ENCODE measurements at places on chromosomes 12 and 14.

- no peak for DNase-seq
Measured at GRCh38 chr14:77036484-77037214, 8.1 kb upstream of the IRF2BPL start.

GRCh38 chr14:64434528-64434927 lies 30.8 kb upstream of the AKAP5 start:
- DNase-seq = no peak

DNA sequence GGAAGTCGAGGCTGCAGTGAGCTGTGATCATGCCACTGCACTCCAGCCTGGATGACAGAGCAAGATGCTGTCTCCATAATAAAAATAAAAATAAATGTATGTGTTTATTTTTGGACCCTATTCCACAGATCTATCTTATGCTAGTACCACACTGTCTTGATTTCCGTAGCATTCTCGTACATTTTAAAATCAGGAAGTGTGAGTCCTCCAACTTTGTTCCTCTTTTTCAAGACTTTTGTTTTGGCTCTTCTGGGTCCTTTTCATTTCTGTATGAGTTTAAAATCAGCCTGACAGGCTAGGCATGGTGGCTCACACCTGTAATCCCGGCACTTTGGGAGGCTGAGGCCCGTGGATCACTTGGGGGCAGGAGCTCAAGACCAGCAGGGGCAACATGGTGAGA lies 25.8 kb downstream of the DAO start:
- no peak for DNase-seq

GRCh38 chr12:52353766-52354165 lies 13.5 kb downstream of the KRT85 start:
- DNase-seq = no peak

GRCh38 chr12:87847147-87847546 lies 182.1 kb downstream of the C12orf50 start:
- DNase-seq = no peak

GRCh38 chr14:72483311-72483710 lies 410.6 kb downstream of the DPF3 start:
- DNase-seq = no peak

GRCh38 chr12:130514149-130514551 lies 176.5 kb downstream of the PIWIL1 start:
- no peak for DNase-seq

DNA sequence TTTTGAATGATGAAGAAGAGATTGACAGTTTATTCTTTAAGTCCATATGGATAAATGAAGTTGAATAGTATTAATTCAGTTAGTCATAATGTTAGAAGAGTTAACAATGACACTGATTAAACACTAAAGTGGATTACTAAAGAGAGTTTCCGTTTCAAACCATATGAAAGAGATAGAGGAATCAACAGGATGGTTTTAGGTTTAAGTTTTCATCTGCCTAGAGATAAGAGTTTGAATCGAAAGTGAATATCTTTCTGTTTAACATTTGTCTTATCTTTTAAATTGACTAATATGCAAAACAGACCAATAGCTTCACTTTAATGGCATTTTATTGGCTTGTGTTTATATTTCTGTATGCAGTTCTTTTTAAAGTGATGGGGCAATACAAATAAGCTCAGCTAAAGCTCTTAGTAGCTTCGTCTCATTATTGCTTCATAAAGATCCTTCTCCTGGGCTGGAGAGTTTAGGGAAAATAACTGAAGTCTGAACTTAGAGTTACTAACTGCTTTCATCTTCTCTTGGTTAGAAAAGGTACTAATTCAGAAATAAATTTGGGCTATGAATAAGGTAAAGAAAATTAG lies 66.0 kb downstream of the MIPOL1 start:
- no peak for DNase-seq

DNA sequence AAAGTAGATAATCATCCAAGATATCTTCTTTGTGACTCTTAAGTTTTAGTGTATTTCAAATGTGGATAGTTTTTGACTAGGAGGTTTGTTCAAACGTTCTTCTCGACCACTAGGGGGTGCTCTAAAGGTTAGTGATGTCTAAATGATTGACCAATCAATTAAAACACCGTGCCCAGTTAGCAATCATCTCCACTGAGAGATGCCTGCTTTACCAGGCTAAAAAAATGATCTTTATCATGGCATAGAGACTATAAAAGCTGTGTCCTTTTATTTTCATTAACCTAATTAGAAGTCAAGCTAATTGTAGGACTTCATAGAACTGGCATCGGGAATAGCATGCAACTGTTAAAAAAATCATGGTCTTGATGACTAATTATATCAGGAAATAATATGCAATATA lies 153.9 kb downstream of the PRKCH start:
- no peak for DNase-seq

GRCh38 chr12:70635755-70636154 lies 1.5 kb downstream of the PTPRB start:
- no peak for DNase-seq

DNA sequence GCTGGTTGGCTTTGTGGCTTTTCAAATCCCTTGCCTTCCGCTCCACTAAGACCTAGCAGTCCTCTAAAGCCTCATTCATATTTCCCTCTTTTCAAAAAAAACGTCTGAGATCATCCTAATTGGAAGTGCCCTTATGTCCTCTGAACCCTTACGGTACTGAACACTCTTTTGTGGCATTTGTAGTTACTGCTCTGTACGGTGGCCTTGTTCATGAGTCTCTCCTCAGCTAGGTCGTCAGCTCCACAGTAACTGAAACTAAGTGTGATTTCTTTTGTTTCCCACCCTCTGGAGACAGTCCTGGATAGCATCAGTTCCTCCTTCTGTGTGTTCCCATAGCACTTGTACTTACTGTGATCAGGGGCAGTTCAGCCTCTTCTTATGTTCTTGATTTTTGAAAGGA lies 49.7 kb downstream of the DAAM1 start:
- DNase-seq = no peak

DNA sequence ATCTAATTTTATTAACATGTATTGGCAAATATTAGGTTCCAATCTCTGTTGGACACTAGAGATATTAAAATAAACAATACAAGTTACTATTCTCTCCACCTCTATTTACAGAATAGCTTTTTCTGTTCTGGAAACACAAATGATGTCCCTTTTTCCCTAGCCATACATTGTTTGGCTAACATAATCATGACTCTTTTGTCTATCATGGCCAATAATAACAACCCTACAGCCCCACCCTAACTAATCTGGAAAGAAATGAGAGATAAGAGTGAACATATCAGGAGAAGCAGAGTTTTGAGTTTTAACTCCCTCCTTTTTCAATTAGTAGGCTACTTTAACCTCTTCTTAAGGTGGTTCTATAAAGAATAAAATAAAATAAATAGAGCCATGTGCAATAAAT lies 40.2 kb downstream of the RASSF9 start:
- DNase-seq = no peak

GRCh38 chr12:47082796-47083621 lies 3.2 kb upstream of the AMIGO2 start:
- DNase-seq = no peak

DNA sequence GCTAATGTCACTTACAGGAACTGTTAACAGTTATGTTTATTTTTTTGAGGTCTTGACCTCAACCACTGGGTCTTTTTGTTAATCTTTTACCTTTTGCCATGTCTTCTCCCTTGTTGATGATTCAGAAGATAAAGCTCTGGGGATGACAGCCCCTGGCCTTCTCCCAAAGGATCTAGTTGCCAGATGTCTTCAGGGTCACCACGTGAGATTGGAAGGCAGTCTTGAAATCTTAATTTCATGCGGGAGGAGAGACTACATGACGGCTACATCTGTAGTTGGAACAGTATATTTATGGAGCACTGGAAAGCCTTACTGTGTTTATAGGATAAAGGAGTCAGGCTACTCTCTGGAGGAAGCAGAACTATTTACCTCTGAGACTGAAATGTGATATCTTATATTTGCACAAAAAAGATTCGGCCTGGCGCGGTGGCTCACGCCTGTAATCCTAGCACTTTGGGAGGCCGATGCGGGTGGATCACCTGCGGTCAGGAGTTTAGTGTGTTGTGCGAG lies 5.6 kb downstream of the MLEC start:
- DNase-seq = no peak

- DNase-seq = no peak
Measured at GRCh38 chr14:95268350-95268749, 51.4 kb downstream of the CLMN start.

DNA sequence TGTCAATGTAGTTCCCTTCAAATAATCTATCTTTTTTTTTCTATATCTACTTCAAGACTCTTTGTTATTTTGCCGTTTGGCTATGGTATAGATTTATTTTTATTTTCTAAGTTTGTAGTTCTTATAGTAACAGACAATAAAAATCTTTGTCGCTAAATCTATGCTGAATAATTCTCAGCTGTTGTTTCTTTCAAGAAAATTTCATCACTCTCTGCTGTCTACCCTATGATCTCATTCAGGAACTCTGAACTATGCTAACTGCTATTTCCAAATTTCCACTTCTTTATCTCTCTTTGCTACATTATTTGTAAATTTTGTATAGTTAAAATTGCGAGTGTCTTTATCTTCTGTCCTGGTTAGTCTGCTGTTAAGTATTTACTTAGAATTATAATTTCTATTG lies 353.6 kb downstream of the LRFN5 start:
- no peak for DNase-seq

- no peak for DNase-seq
Measured at GRCh38 chr12:77575376-77575919, 255.2 kb upstream of the NAV3 start.

GRCh38 chr14:102373110-102373509 lies 10.4 kb downstream of the TECPR2 start:
- no peak for DNase-seq

- no peak for DNase-seq
Measured at GRCh38 chr12:80509781-80510556, 65.9 kb downstream of the PTPRQ start.

DNA sequence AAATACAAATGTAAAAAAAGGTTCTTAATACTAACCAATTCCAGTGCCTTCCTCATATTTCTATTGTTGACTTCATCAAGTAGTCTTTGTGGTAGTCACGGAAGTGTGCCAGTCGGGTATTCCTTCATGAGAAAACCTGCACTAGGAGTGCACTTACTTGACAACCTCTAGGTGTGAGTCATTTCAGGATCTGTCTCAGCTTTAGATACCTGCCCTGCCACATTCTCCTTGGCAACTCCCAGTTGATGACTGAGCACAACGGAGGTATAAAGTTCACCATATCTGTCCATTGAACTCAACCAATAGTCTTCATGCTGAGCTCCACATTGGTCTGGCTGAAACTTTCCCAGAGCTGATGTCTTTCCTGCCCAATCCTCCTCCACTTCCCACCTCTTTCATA lies 215.7 kb downstream of the SYT10 start:
- DNase-seq = no peak

GRCh38 chr12:11891754-11892386 lies 178.9 kb upstream of the BCL2L14 start:
- DNase-seq = no peak

- DNase-seq = no peak
Measured at GRCh38 chr14:66404051-66404545, 82.1 kb upstream of the CCDC196 start.

DNA sequence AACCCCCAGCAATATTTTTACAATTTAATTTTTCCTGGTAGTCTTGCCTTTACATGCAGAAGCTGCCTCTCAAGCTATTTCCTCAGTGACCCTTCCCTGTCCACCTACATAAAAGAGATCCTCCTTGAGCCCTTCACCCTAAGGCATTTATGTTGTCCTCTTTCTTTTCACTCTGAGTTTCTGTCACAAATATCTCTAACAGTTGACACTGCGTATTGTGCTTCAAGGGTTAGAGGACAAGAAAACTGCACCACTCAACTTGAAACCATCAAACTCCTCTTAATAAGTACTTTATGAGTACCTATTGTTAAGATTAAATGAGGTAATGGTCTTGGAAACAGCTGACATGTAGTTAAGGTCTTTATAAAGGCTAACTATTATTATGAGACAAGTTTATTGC lies 557.7 kb downstream of the TRHDE start:
- DNase-seq = no peak

DNA sequence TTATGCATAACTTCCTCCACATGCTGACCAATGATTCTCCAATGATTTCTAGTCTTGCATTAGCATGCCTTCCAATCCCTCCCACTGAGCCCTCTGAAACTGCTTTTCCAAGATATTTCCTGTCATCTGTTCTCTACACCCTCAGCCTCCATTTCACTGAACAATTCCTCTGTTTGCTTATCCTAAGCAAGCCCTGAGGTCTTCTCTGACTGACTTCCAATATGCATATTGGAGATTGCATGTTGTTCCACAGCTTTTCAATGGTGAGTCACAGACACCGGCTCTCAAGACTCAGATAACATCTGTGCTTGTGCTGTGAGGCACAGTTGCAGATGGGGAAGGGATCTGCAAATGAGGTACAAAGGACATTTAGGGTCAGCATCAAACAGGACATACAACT lies 141.0 kb downstream of the SLC16A7 start:
- no peak for DNase-seq

DNA sequence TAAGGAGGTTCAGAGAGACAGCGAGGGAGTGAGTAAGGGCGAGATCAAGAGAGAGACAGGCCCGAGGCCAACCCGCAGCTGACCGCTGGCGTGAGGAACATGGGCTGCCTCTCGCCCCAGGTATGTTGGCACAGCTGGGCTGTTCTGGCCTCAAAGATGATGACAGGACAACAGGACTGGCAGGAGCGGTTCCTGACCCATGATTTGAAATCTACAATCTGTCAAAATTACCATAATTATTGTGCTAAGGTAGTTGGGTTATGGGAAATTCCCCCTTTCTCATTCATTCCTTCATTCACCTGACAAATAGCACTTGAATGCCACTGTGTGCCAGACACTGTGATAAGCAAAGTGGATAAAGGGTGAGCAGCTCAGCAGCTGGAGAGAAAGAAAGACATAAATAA lies 5.1 kb upstream of the ENDOU start:
- no peak for DNase-seq

DNA sequence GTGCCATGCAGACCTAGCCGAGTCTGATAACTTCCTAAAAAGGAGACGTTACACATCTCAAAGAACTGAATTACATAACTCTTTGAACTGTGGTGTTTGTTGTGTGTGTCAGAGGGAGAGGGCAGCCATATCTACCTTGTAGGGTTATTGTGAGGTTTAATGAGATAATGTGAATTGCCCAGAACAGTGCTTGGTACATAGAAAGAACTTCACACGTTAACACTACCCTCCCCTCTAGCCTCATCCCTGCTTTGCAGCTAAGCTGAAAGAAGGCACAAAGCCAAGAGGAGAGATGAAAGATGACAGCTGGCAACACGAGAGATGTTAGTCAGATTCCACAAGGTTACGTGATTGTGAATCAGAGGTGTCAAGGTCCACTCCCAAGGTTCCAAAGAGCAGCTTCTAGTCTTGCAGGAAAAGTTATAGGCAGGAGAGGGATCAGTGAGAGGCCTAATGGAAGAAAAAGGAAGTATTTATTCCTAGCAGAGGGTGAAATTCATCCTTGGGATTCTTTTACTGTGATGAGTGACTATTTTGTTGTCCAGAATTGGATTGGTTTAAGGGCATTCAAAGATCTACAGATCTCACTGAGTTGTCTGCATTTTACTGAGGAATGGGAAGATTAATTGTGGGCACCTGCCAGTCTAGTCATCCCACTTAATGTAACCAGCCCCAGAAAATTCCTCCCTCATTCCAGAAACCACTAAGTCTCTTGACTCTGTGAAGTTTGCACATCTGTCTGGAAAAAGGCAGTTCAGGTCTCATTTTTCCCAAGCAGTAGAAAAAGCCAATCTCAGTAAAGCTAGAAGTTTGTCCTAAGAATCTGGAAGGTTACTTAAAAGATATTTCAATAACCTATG lies 25.9 kb upstream of the WNK1 start:
- no peak for DNase-seq
